ENCODE measurements at places on chromosomes 2 and 18. TPM values are rescaled to one million over a fixed set of nuclear protein-coding genes. Genes with fewer than 3 reads are reported as not detected.

DNA sequence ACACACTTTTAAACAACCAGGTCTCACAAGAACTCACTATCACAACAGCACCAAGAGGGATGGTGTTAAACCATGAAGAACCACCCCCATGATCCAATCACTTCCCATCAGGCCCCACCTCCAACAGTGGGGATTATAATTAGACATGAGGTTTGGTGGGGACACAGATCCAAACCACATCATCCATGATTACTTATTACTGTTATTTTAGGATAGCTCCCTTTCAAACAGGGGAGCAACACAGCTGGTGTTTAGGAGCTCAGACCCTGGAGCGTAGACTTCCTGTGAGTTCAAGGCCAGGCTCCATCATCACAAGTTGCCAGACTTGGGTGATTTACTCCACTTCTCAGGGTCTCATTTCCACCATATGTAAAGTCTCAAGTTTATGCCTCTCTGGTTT is 382.7 kb downstream of the HRH4 start:
- no peak for DNase-seq

DNA sequence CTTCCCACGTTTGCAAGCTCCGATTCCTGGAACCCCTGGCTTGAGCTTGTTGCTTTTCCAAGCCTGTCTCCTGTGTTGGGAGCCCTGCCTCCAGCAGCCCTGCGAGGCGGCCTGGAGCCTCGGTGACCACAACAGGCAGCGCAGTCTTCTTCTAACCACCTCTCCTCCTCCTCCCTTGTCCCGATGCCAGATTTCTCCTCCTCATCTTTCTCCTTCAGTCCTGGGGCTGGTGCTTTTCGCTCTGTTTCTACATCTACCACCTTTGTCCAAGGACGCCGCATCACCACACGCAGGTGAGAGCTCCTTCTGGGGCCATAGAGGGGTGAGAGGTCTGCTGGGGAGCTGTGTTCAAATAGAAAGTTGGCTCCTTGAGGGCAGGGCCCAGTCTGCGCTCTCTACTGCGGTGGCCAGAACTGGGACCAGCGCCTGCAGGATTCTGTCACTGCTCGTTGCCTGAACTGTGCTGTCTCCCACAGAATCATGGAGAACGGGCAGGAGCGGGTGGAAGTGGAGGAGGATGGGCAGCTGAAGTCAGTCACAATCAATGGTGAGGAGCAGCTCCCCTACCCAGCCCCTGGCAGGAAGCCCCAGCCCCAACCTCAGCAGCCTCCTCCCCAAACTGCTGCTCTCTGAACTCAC is 3.9 kb downstream of the DNAJB2 start:
- no peak for DNase-seq

- DNase-seq, result no peak
Measured at GRCh38 chr18:25300492-25300891, 51.5 kb downstream of the ZNF521 start.

GRCh38 chr2:182164686-182165085 is 179.0 kb downstream of the PPP1R1C start:
- DNase-seq, result no peak

DNA sequence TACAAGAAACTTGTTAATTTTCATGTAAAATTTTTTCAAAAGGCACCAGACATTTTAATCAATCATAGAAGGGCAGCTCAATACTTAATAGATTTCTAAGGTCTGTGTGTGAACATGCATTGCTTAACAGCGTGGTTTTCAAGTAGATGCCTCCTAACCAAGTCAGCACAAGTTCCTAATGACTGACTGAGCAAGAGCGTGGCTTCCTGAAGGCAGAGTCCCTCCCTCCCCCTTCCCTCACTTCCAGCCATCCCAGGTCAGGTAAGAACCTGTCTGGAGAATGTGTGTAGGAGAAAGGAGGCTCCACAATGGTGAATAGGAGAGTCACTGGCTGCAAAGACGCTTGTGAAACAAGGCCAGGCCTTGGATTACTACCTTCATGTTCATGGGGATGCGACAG is 33.5 kb upstream of the DAPL1 start:
- DNase-seq, result no peak

DNA sequence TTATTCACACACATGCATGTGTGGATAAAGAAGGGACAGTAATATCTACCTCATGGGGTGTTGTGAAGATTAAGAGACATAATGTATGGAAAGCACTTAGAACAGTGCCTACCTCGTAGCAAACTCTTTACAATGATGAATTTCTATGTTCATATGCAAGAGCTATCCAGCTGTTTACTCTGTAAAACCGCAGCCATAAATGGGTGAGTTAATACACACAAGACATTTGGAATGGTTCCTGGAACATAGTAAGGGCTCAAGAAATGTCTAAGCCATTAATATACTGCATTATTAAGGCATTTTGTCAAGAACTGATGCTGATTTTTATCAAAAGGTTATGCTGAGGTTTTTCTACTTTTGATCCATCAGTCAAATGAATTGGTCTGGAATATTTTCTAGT is 1076.2 kb downstream of the TSN start:
- no peak for DNase-seq

Gene ST8SIA5
- total RNA-seq, result 0.05 TPM

Gene NFU1
- 42.8 TPM for total RNA-seq

Gene RBBP8
- total RNA-seq, result 76.7 TPM

Gene DBI
- total RNA-seq, result 108 TPM

Gene APCDD1
- 1.9 TPM for total RNA-seq
